ENCODE measurements at places on chromosomes 11 and 22.

GRCh38 chr11:67400942-67401494 is 640 bp downstream of the PPP1CA start:
- DNase-seq, result no peak

DNA sequence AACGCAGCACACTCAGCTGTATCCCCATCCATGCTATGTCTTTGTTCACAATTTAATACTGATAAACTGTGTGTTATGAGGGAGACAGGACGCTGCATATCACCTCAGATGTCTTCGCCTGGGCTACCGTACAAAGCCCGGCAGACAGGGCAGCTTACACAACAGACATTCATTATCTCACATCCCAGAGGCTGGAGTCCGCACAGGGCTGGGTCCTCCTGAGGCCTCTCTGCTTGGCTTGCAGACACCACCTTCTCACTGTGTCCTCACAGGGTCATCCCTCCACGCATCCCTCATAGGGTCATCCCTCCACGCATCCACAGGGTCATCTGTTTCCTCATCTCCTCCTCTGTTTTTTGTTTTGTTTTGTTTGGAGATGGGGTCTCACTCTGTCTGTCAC is 61.2 kb downstream of the SHANK2 start:
- DNase-seq, result no peak

DNA sequence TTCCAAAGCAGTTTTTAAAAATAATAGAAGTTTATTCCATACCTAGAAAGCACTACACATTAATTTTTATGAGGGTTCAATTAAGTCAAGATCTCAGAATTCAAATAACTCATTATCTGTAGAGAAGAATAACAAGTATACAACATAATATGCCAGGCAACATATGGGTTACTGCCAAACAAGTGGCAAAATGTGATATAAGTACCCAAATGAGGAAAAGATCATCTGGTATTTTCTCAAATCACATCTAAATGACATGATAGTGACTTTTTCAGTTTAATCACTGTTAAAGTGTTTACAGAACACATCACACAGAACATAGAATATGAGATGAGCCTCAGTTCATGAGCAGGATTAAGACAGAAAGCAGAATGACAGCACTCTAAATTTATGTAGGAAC is 123.3 kb downstream of the FCHSD2 start:
- DNase-seq, result no peak

DNA sequence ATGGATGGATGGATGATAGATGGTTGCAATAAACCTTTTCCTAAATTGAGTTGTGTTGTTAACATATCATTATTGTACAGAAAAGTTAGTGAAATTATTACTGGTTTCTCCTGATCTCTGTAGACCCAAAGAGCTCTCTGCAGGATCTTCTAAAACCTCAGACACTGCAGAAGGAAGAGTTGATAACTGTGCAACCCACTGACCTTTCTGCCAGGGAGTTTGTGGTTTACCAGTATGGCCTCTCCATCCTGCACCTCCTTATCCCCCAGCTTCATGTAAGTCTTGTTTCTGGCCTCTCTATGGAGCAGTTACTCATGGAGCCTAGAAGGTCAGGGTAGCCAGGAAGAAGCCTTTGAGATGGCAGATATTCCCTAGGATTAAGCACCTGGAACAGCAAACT is 45.6 kb downstream of the BTG4 start:
- DNase-seq, result no peak

- DNase-seq, result no peak
Observed at GRCh38 chr11:134512571-134513538, 100.8 kb upstream of the B3GAT1 start.

- DNase-seq, result no peak
Observed at GRCh38 chr11:75140269-75141138, 10.4 kb upstream of the SLCO2B1 start.

- no peak for DNase-seq
Observed at GRCh38 chr11:111698852-111699559, 67.2 kb downstream of the PPP2R1B start.

- DNase-seq, result no peak
Observed at GRCh38 chr11:120918257-120918656, 105.6 kb upstream of the TBCEL start.

GRCh38 chr11:78907636-78908035 is 333.0 kb upstream of the NARS2 start:
- no peak for DNase-seq

- DNase-seq, result no peak
Observed at GRCh38 chr22:47608421-47608820, 846.0 kb downstream of the TBC1D22A start.

GRCh38 chr22:45977003-45977411 is at the start of gene WNT7B:
Gene WNT7B, minus strand, starts transcription at chr22:45977162. Its CDS starts 408 bp downstream, at chr22:45976754.
- no peak for DNase-seq

- no peak for DNase-seq
Observed at GRCh38 chr11:115941481-115941993, 437.3 kb upstream of the CADM1 start.

DNA sequence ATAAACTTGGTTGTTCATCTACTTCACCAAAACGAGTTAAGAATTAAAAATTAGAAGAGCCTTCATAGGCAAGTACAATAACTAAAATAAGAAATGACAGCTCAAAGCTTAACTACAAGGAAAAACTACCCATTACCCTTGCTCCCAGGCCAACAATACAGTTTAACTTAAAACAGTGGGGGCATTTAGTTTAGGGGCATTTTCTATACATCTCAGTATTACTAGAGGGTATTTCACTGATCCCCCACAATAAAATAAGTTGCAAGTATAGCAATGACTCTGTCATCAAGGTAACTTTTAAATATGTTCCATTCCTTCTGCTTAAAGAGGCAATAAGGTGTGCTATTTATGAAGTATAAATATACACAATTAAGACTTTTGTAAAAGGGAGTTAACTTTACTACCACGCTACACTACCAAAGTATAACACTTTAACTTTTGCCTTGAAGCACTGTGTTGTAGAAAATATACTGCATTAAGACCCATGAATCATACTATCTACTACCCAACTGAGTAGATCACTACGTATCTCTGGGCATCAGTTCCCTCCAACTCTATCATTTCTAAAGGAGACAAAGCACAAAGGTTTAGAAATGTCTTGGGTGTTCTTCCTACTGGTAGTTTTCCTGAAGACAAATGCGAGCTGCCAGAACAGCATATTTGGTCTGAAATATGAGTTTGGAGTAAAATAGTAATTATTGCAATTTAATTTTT is 29.8 kb downstream of the CHORDC1 start:
- no peak for DNase-seq

- peak; percentile 5 for DNase-seq
Observed at GRCh38 chr22:42644422-42645340, 4.3 kb upstream of the ATP5MGL start.

DNA sequence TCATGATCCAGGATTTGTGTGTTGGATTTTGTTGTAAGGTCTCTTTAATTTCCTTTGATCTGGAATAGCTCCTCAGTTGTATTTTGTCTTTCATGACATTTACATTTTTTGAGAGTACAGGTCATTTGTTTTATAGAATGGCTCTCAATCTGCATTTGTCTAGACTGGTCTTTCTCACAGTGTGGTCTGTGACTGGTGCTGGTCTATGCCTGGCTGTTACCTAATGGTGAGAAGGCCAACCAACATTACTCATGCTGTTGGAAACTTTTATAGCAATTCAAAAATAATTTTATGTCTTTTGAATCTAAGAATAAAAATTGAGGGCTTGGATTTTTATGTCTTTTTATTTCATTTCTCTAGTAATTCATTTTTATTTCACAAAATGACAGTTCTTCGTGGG is 3.9 kb upstream of the NCR3LG1 start:
- no peak for DNase-seq

DNA sequence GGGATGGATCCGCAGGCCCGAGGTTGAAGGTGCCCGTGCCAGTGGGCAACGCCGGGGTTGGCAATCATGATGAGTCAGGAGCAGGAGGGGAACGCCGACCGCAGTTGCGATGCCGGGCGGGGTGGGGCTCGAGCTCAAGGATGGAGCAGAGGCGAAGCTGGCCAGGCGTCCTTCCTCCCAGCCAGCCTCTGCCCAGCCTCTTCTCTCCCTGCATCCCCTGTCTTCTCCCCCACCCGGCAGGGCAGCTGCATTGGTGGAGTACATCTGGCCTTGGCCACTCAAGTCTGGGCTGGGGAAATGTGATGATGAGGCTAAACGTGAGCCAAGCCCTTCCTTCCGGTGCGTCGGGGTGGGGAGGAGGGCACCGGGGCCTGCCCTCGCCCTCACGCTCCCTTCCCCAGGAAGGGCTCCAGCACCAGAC is 3.9 kb downstream of the IFITM10 start:
- no peak for DNase-seq

- DNase-seq, result no peak
Observed at GRCh38 chr11:65569164-65569972, 909 bp upstream of the ZNRD2 start.

- no peak for DNase-seq
Observed at GRCh38 chr11:3838504-3838903, 2.3 kb downstream of the RHOG start.

DNA sequence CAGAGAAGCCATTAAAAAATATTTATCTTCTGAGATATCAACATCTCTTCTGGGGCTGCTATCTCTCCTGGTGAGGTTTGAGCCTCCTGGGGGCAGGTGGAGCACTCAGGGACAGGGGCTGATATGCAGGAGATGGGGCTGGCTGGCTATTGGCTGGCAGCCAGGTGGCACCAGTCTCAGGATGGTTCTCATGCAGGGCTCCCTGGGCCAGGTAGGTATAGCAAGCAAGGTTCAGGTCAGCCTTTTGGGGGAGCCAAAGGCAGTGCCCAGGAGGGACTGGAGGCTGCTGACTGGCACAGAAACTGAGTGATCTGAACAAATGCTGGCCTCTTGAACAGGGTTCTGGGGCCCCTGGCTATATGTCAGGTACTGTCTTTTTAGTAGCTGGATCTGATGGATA is 29.7 kb upstream of the EMSY start:
- DNase-seq, result no peak

DNA sequence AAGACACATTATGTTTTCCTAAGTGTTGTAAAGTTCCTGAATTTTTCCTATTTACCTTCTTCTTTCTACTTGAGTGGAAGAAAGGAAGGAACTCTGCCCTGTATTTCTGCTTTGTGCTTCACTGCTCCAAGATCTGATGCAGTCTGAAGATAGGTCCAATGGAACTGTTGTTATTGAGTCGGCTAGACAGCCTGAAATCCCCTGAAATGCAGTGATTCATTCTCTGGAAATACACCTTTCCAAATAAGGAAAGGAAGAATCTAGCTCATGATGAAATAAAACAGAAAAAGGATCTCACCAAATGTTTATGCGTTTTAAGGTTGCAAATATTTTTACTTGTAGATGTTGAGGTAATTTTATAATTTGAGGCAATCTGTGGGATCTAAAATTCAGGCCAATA is 322.8 kb downstream of the GUCY1A2 start:
- DNase-seq, result no peak

GRCh38 chr11:19721176-19721575 is 8.5 kb downstream of the NAV2 start:
- no peak for DNase-seq

- DNase-seq, result no peak
Observed at GRCh38 chr11:12808519-12808918, 134.3 kb downstream of the TEAD1 start.

GRCh38 chr11:24043842-24044241 is 453.0 kb upstream of the LUZP2 start:
- no peak for DNase-seq

DNA sequence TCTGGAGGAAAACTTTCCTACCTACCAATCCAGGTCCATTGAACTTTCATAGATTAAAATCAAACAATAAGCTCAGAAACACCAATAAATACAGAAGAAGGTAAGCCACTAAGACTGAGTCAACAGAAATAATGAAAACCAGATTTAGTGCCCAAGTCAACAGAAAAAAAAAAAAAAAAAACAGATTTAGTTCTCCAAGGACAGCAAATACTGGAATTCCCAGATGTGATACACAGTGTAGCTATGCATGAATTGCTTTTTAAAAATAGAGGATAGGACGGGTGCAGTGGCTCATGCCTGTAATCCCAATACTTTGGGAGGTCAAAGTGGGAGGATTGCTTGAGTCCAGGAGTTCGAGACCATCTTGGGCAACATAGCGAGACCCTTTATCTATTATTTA is 15.7 kb downstream of the DMC1 start:
- DNase-seq, result no peak

DNA sequence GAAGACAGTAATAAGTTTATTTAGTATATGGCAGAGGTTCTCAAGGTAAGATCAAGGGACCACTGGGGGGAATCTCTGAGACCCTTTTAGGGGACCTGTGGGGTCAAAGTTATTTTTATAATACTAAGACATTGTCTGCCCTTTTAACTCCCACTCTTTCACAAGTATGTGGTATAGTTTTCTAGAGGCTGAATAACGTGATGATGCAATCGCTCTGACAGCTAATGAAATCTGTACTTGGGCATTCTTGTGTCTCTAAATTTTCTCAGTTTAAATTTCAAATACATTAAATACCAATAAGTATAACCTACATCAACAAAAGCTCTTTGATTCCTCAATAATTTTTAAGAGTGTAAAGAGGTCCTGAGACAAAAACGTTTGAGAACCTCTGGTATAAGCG is 147.9 kb downstream of the ATG16L2 start:
- DNase-seq, result peak; percentile 9

DNA sequence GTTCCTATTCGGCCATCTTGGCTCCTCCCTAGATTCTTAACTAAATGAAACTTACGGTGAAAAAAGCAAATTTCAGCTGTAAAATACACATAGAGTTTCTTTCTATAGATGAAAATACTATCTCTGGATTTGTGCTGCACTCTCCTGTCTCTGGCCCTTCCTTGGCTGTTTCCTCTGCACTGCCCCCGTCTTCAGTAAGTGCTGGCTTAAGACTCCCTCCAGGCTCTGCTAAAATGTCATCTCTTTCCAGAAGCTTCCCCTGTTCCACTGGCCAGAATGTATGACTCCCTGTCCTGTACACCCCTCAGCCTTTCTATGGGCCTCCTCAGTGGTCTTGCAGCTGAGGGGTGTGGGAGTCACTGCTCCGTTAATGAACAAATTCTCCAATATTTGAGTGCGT is 109.1 kb upstream of the NARS2 start:
- DNase-seq, result no peak

GRCh38 chr11:66743271-66743968 is 14.4 kb upstream of the SPTBN2 start:
- DNase-seq, result no peak
